Ureter (tissue), 1 donor: ENCODE measurements at places on chromosomes 12 and 14. TPM values are rescaled to one million over a fixed set of nuclear protein-coding genes. Genes with fewer than 3 reads are reported as not detected.

The VRTN gene
- not detected for total RNA-seq

- no peak for DNase-seq
These were observed 93.1 kb downstream of the PPM1H start for GRCh38 chr12:62841846-62842245.

DNA sequence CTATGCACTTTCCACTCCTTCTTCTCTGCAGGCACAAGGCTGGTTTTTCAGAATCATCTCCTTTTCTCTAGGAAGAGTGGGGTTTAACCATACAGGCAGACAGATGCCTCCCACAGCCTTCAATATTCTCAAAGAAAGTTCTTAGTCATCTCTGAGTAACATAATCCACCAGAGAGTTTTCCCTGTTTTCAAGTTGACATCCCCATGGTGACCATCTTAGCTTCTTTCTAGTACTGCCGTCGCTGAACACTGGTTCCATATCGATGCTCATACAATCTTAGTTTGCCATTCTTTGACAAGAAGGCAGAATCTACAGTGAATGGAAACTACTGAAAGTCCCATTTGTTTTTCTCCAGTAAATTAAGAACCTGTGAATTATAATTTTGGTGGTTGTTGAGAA, 28.6 kb downstream of the TPH2 start:
- DNase-seq: no peak

- no peak for DNase-seq
These were observed 37.4 kb upstream of the C12orf71 start for GRCh38 chr12:27119797-27120196.

DNA sequence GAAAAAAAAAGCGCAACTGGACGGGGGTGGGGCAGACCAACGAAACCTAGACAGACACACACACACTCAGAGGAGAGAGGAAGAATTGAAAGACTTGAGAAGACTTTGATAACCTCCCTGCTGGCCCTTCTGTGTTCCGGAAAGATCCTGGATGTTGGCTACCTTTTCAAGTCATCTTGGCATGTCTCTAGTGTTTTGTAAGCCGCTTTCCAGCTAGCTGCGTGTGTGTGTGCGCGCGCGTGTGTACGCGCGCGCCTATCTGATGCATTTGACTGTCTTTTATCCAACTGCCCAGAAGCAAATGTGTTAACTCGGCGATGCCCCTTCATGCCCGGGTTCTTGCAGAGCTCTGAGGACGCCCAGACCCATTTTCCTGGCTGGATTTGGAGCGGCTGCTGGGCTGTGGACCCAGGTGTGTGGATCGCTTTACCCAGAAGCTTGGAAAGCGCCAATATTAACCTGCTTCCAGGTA, 664 bp downstream of the LRFN5 start:
- DNase-seq: no peak
